Regular cardiac myocyte (primary cell): ENCODE measurements at places on chromosomes 7 and 10. TPM values are rescaled to one million over a fixed set of nuclear protein-coding genes. Genes with fewer than 3 reads are reported as not detected.

The MORN4 gene
- 3.7 and 5.8 TPM in 2 replicates for total RNA-seq

The ATG9B gene
- under 0.01 and 2.0 TPM in 2 replicates for total RNA-seq

The ST8SIA6 gene
- total RNA-seq = under 0.01 TPM in 1 of 2 replicates, not detected in the other

The GBX1 gene
- total RNA-seq = not detected in 2 replicates

The SEMA4G gene
- total RNA-seq = 0.38 and 0.56 TPM in 2 replicates

The ABCB1 gene
- 1.2 and 2.0 TPM in 2 replicates for total RNA-seq

The PRLHR gene
- not detected in 2 replicates for total RNA-seq

The OLAH gene
- 0.38 and 2.5 TPM in 2 replicates for total RNA-seq

The NKX1-2 gene
- total RNA-seq = not detected in 2 replicates

The NAT16 gene
- total RNA-seq = not detected in 2 replicates

The CFAP46 gene
- total RNA-seq = under 0.01 and 0.19 TPM in 2 replicates

The TWNK gene
- total RNA-seq = 5.9 and 9.8 TPM in 2 replicates

The MSS51 gene
- total RNA-seq = 1.2 and 2.3 TPM in 2 replicates

The KCP gene
- total RNA-seq = 0.19 and 1.4 TPM in 2 replicates

The CALCR gene
- not detected in 2 replicates for total RNA-seq

The PRKG1 gene
- total RNA-seq = 17.8 and 48.5 TPM in 2 replicates

The IDI2 gene
- total RNA-seq = 0.28 TPM in 1 of 2 replicates, not detected in the other

The SLIT1 gene
- total RNA-seq = under 0.01 TPM in 2 replicates

The PNLIPRP2 gene
- total RNA-seq = not detected in 2 replicates

The TYSND1 gene
- 7.9 and 11.3 TPM in 2 replicates for total RNA-seq

The PIK3AP1 gene
- 0.85 TPM in 1 of 2 replicates, not detected in the other for total RNA-seq

The PNLIP gene
- total RNA-seq = not detected in 2 replicates

The AMZ1 gene
- total RNA-seq = under 0.01 and 1.4 TPM in 2 replicates

The COL28A1 gene
- total RNA-seq = under 0.01 TPM in 2 replicates

The FEZF1 gene
- total RNA-seq = not detected in 2 replicates

The ZNF680 gene
- total RNA-seq = 11.3 and 16.3 TPM in 2 replicates

The BTBD16 gene
- total RNA-seq = under 0.01 TPM in 1 of 2 replicates, not detected in the other

The BEND7 gene
- 0.58 and 2.3 TPM in 2 replicates for total RNA-seq

The RAMP3 gene
- total RNA-seq = 0.28 TPM in 1 of 2 replicates, not detected in the other
